PC-3 (cell line): ENCODE measurements at places on chromosomes 6 and 20.

DNA sequence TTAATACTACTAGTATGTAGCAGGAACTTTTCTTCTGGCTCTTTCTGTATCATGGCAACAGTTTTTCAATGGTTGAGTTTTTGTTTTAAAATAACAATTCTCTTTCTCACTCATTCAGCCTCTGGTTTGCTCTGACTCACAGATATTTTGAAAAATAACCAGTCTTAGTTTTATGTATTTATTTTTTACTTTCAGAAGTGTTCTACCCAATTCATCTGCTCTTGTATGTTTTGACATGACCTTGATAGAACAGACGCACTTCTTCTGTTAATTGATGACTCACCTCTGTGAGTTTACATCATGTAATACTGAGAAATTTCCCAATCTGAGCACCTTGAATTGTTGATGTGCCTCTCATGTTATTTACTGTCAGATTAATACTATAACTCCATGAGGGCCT is 178.9 kb downstream of the SASH1 start:
- no peak for DNase-seq

GRCh38 chr20:19807191-19807945 is 49.3 kb downstream of the RIN2 start:
- DNase-seq, result peak; percentile 71

DNA sequence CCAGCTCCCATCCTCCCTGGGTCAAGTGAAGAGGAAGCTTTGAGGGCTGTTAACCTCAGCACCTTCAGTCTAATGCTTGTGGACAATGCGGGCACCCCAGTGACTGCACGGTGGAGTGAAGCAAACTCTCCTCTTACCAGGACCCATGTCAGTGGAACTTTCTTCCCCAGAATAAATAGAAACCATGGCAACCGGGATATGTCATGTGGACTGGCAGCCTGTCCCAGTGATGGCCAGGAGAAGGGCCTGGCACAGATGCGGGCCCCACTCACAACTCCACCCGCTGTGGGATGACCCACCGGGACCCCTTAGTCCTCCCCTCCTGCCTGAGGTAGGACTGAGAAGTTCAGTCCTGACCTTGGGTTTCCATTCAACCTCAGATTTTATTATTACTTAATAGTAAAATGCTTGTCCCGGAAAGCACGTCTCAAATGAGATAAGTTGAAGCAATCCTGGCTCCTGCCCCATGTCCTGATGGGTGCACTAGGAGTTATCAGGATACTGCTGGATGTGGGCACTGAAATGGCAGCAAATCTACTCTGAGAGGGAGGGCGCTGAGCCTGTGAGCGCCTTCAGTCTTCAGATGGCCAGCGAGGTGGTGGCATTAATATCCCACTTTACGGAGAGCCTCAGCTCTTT is 23.5 kb downstream of the TOX2 start:
- DNase-seq, result no peak

- DNase-seq, result no peak
These were observed 16.1 kb upstream of the FOXO3 start for GRCh38 chr6:108544606-108545005.

DNA sequence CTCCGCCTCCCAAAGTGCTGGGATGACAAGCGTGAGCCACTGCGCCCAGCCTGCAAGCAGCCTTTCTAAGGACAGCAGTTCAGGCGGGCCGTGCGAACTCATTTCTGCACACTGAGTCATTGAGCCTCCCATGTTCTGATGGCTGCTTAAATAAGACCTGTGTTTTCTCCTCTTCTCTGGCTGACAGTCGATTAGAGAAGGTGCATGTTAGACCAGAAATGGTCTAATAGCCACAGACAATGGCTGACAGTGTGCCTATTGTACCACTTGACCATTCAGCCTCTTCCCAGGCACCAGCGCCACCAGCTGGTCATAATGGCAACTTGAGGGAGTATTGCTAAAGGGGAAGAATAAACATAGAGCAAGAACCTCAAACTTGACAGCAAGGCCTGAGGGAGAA is 6.2 kb downstream of the CST11 start:
- DNase-seq, result peak; percentile 60

GRCh38 chr6:35181933-35182612 is 31.7 kb upstream of the SCUBE3 start:
- DNase-seq, result peak; percentile 67

GRCh38 chr6:39224011-39224410 is 5.3 kb downstream of the KCNK5 start:
- DNase-seq, result no peak

DNA sequence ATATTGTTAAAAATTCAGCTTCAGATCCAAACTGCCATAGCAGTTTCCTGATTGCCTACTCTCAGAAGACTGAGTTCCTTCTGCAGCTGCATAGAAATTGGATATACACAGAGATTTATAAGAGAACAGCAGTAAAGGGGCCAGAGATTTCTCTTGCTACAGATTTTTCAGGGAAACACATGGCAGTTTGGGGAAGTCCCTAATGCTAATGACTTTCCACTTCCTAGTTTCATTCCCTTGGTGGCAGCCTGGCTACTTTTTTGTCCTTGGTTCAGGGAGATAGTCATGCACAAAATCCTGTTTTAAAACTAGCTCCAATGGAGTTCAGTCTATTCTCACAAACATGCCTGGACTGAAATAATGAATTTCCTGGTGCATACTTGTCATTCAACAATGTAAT is 125.3 kb upstream of the PLCB4 start:
- DNase-seq, result no peak

DNA sequence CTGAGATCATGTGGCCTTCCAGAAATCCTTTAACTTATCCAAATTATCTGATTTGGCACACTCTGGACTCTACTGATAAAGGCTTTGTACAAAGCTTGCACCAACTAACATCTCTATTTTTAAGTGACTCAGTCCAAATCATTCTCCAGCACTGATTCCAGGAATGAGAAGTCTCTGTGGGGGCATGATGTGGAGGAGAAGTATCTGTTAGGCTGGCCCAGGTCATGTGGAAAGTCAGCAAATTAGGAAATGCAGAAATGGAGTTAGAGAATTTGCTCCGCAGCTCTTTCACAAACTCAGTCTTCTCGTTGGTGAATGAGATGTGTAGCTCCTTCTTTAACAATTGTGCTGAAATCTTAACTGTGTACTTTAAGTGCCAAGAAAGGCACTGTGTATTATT is 165.7 kb downstream of the ZNF217 start:
- no peak for DNase-seq

DNA sequence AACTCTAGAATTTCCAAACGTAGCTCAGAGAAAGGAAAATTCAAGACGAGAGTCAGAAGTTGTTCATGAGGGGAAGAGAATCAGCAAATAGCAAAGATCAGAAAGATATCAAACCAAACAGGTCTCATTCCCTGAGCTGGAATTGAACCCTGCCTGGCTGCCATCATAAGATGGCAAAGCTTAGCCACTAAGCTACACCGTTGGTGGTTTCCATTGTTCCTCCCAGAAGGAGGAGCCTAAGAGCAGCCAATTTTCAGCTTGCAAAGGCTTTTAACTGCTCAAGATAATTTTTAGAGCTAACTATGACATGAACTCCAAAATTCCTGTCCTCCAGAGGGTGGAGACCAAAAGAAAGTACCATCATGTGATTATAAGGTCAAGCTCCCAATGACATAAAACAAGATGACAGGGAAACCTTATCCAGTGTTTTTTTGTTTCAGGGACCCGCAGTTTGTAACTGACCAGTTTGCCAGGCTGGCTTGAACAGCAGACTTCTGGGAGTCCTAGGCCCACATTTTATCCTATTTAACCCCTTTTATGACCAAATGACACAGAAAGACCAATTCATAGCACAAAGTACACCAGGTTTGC is 55.9 kb downstream of the COL11A2 start:
- DNase-seq, result no peak

DNA sequence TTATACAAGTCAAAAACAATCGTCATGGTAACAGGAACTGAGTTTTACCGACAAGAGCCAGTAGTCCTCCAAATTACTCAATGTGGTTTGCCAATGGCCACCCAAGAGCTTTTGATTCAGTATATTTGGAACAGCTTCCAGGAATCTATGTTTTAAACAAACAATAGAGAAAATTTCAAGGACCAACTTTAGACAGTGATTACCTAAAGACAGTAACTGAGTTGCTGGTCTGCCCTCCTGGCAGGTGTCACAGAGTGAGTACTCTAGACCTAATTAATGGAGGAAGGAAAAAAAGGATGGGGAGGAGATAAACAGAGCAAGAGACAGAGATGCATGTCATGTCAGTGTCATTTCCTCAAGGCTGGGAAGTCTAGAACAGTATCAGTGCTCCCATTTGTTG is 361.3 kb upstream of the BTBD3 start:
- no peak for DNase-seq

DNA sequence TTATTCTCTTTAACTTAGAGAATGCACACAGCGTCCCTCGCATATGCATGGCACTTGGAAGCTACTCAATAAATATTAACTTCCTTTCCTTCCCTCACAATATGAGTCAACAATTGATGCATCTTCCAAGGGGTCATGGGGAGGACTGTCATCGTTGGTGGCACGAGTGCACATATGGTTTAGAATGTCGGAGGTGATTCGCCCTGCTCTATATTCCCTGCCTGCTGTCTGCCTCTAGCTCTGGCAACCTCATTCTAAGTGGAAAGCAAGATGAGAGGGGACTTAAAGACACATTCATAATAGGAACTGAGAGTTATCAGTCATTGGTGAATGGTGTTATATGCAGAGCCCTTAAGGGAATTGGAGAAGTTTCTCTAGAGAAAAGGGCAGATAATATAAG is 44.6 kb downstream of the MAK start:
- peak; percentile 7 for DNase-seq

DNA sequence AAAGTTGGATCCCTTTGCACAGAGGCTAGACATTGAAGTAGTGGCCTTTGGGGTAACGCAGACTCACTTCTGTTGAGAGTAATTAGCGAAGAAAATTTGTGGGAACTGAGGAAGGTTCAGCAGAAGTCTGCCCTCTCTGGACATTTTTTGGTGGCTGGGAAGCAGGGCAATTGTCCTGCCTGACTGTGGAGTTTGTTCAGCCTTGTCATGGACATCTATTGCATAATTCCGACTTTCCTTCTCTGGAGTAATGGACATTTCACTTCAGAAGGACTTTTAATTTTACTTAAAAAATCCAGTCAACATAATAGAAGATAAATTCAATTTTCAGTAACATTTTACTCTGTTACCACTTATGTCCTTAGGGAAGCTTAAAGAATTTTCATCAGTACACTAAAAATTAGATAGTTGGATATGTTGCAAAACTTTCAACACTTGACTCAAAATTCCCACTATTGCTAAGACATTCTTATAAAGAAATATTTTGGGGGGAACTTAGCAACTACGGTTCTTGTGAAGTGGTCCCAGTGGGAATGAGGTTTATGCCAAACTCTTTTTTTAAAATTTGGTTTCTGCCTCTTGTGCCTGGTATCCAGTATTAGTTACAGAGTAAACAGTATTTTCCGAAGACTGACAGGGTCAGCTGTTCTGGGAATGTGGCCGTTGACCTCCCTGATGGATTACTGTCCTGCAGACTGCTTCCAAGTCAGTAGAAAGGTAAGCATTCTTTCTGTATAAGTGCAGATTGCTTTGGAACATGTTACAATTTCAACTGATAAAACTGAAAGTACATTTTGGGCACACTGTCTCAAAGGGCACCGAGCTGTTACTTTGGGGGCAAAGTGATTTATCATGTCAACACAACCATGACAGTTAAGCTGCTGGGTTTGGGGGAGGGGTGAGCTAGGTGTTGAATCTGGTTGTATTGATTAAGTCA is 100.6 kb upstream of the MLIP start:
- DNase-seq, result peak; percentile 34

DNA sequence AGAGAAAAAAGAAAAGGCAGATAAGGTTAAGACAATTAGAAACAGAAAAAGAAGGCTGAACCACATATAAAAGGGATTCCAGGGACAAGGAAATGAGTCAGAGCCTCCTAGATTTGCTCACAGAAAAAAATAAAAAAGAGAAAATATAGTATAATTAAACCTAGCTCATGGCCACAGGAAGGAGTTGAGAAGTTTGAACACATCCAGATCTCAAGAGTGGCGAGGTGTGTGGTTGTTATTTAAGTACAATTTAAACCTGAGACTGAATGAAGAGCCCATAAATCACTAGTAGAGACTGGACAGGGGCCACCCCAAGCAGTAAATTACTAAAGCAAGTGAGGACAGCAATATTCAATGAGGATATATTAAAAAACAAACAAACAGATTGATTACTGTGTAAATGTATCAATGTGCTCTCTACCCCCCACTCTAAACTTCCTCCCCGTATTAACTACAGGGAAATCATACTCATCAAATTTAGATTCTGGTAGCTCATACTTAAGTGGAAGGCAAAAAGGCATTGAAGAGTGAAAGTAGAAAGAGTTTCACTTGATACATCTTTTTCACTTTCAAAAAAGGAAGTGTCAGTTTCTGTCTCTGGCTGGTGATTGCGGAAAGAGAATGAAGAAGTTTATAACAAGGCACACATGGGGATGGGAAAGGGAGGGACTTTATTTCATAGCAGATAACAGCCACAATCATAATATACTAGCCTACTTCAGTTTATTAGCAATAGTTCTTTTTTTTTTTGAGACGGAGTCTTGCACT is 49.3 kb upstream of the SCAF8 start:
- DNase-seq, result peak; percentile 19

GRCh38 chr6:7894262-7895124 is 16.1 kb downstream of the TXNDC5 start:
- DNase-seq, result no peak

DNA sequence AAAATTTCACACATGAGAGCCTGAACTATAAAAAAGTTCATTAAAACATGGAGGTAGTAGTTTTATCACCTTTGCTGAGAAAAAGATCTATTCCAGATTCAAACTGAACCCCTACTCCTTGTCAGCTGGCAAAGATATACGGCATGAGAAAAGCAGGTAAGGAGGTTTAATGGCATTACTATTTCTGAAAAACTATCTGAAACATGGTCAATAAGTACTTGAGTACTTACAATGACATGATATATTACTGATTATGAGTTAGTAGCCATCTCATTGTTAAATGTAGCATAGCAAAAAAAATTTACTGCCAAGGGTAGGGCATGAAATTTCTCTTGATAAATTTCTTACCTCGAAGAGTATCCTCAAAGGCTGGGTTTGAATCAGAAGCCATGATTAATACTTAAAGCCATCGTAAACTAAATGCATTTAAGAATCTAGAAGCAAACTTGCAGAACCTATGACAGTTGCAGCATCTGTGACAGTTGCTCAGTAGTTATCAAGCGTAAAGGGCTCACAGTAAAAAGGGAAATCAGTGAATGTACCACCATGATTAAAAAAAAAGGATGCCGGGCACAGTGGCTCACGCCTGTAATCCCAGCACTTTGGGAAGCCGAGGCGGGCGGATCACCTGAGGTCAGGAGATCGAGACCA is 8.7 kb downstream of the SLC17A5 start:
- DNase-seq, result no peak

- DNase-seq, result peak; percentile 58
These were observed 395.3 kb downstream of the CD109 start for GRCh38 chr6:74091136-74091793.

GRCh38 chr6:10424040-10424439 is 9.2 kb upstream of the TFAP2A start:
- no peak for DNase-seq

DNA sequence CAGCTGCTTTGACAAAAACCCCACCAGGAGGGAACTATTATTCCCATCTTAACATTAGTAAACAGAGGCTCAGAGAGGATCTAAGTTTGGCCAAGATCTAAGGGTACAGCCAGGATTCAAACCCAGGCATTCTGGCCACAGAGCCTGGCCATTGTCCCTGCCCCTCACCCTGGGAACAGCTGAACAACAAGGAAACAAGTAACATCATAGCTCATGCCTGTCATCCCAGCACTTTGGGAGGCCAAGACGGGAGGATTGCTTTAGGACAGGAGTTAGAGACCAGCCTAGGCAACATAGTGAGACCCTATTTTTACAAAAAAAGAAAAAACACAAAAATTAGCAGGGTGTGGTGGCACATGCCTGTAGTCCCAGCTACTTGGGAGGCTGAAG is 27.5 kb downstream of the TOX2 start:
- DNase-seq, result no peak
